HT1080 (cell line): ENCODE measurements at places on chromosomes 1 and 21. TPM values are rescaled to one million over a fixed set of nuclear protein-coding genes. Genes with fewer than 3 reads are reported as not detected.

GRCh38 chr1:181802466-181802865 lies 259.0 kb downstream of the ZNF648 start:
- no peak for DNase-seq

DNA sequence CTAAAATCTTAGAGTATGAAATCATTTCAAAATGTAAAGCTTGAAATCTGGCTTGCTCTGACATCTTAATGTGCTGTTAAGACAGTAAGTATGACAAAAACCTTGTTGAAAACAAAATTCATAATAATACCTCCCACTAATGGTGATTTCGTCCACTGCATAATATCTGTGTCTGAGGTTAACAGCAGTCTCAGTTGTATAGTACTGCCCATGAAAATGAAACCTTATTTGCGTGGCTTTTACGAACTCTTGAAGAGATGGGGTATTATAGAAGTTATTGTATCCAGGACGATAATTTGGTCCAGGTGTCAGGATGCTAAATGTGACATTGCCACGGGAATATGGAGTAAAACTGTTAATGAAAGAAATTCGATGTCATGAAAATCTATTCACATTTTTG lies 99.9 kb downstream of the USH2A start:
- no peak for DNase-seq

DNA sequence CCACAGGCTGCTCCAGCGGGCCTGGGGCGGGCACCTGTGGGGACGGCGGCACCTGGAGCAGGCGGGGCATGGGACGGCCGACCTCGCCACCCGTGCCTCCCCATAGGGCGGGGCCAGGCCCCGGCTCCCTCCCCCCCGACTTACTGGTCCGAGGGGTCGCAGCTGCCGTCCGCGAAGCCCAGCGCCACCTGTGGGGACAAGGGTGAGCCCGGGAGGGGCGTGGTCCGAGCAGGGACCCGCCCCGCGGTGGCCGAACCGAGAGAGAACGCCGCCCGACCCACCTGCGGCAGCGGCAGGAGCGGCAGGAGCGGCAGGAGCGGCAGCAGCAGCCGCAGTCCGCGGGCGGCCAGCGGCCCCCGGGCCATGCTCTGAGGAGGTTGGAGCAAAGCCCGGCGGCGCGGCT lies at the start of gene TMEM52:
TSS of gene TMEM52 (minus strand) at position 379 of the 403 bp plus-strand sequence. CDS start at position 365, 14 bp downstream.
- DNase-seq: no peak

GRCh38 chr21:46248827-46249226 lies 20.3 kb upstream of the LSS start:
- DNase-seq: no peak

DNA sequence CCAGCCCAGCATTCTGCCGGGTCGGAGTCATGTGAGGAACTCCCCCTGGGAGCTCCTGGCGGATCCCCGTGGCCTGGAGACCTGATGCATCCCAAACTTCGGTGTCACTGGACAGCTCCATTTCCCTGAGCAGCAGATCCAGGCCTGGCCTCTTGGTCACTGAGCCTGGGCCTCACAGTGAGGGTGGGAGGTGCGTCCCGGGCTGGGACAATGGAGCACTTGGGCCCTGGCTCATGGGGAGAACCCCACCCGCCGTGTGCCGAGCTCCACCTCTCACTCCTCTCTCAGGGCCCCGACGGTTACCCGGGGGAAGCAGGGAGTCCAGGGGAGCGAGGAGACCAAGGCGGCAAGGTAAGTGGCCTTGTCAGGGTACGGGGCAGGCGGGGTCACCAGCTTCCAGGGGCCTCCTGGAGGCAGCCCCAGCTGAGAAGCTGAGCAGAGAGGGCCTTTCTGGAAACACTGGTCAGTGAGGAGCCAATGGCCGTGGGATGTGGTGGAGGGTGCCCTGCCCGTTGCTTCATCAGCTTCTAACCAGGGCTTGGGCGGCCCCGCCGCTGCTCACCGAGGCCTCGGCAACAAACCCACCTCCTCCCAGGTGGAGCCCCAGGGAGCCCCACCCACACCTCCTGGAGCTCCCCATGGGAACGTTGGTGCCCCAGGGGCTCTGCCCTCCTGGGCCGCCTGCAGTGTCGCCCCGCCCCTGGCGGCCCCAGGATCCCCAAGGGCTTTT lies 19.8 kb downstream of the COL6A2 start:
- no peak for DNase-seq

- no peak for DNase-seq
Observed at GRCh38 chr1:200861937-200862647, 10.7 kb upstream of the GPR25 start.

DNA sequence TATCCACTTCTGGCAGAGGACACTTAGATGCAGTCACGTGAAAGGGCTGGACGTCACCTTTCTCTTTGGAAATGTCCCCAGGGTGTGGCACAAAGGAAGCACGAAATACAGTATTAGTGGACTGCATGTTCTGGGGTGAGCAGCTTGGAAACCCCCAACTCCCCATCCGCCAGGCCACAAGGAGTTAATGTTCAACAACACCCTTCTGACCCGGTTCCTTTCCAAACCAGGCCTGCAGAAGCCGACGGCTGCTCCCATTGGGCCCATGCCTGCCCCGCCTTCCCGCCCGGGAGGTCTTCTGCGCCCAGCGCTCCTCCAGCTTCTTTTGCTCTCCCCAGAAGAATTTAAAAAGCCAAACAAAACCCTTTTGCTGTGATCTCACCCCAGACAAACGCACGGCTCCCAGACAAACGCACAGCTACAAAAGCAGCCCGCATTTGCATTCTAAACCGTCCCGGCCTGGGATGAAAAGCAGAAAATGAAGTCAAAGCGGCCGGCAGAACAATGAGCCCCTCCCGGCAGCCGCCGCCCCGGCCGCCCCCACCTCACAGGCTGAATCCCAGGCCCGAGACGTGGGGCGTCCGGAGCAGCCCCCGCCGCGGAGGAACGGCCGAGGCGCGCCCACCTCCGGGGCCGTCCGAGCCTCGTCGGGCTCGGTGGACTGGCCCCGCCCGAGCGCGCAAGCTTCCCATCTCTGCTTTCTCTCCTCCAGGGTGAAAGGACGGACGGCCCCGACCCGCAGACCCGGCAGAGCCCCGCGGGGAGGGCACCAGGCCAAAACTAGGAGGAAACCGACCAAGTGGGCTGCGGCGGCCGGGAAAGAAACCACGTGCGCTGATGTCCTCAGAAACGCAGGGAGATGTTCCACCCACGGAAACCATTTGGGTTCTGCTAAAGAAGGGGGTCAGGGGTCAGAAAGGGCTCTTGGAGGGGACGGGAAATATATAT lies 101.9 kb downstream of the PLPP3 start:
- DNase-seq: no peak

DNA sequence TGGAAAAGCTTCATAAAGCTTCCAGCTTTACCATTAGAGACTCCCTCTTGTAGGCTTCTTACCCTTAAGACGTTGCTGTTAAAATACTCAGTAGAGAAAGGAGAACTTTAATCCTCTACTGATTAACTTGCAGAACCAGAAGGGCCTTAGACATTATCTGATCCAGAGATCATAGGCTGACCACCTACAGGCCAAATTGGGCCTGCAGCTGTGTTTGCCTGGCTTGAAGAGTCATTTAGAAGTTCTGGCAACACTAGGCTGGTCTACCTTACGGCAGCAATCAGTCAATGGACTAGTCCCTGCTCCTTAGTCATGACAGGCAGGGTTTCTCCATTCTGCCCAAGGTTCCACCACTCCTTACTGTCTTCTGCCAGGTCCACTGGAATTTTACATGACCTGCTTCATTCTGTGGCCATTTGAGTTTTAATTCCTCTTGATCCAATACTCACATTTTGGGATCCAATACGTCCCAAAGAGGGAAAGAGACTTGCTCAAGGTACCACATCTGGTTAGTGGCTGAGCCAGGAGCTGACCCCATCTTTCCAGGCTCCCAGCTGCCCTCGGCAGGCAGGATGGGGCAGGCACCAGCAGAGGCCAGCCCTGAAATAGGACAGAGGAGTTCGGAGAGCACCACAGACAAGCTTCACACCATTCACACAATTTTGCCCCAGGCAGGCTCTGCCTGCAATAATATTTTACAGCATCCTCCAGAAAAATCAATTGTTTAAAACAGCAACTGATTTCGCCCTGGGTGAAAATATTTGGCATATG lies 96.8 kb downstream of the TNR start:
- no peak for DNase-seq

Gene KRTAP6-3
- not detected in 2 replicates for total RNA-seq

Gene CLDN14
- 0.13 TPM in 1 of 2 replicates, not detected in the other for total RNA-seq

Gene CYP4Z1
- total RNA-seq: not detected in 2 replicates

Gene ZNF670
- 3.3 and 3.6 TPM in 2 replicates for total RNA-seq

Gene SPRR2E
- total RNA-seq: not detected in 2 replicates

Gene HTR6
- total RNA-seq: not detected in 2 replicates

Gene VWA5B1
- not detected in 2 replicates for total RNA-seq
